ENCODE measurements at places on chromosomes 12 and 14.

DNA sequence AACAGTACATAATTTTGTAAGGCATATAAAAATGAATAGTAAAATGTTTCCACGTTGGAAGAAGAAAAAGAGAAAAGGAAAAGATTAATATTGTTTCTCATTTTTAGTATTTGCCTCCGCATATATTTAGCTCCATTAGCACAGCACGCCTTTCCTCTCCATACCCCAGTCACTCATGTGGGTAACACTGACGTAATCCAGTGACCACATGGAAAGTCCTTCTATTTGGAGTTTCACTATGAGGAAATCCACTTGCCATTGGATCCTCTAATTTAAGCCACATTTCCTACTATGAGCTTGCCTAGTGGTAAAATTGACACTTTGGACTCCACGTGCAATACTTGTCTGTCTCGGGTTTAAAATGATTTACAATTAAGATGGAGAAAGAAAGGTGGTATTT, 5.7 kb upstream of the SLCO1A2 start:
- no peak for DNase-seq

DNA sequence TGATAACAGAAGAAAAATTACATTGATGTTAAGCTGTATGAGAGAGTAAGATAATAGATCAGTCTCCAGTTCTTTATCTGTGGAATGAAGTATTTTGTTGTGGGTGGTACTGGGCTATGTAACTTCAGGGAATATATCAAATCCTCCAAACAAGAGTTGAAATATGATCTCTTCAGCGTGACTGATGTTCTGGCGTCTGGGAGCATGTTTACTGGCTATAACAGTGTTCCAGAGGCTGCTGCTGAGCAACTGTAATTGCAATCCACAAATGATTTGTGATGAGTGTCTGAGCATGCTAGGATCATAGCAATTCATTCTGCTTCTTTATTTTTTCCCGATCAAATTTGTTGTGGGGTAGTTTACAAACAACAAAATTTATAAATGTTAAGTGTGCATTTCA, 18.6 kb upstream of the CCDC198 start:
- DNase-seq: no peak

- DNase-seq: no peak
These were observed 60.4 kb upstream of the FOXN3 start for GRCh38 chr14:89477391-89477790.

GRCh38 chr14:73997108-73997943, 21.8 kb downstream of the ENTPD5 start:
- no peak for DNase-seq

DNA sequence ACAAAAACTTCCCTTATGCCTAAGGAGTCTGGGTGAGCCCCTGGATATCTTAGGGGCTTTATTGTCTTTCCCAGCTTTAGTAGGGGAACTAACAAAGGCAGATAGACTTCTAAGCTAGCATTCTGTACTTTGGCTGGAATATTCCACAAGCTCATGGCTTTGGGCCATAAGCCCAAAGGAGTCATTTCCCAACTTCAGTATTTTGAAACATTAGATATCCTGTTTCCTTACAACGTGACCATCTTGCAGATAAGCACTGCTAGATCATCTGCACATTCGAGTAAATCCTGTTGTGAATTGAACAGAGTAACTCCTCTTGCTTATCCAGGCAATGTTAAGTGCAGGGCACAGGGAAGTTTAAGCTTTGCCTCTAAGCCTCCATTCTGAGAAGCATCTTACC, 70.6 kb upstream of the ACTN1 start:
- no peak for DNase-seq

DNA sequence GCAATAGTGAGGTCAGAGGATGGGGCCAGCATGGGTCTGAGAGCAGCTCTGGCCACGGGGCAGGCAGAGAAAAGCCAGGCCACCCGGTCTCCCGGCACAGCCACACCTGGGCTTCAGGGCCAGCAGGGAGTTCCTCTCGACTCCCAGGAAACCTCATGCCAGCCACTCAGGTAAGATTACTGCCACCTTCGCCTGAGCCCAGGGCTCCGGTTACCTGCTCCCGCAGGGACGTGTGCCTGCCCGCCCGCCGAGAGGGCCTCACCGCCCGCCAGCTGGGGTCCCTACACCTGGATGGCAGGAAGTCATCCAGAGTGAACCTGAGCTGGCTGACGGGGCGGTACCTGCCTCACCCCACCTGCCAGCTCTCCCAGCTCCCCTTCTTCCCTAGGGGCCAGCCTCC, 7.3 kb downstream of the JAG2 start:
- no peak for DNase-seq

GRCh38 chr12:118326991-118327390, 45.7 kb downstream of the TAOK3 start:
- DNase-seq: no peak

DNA sequence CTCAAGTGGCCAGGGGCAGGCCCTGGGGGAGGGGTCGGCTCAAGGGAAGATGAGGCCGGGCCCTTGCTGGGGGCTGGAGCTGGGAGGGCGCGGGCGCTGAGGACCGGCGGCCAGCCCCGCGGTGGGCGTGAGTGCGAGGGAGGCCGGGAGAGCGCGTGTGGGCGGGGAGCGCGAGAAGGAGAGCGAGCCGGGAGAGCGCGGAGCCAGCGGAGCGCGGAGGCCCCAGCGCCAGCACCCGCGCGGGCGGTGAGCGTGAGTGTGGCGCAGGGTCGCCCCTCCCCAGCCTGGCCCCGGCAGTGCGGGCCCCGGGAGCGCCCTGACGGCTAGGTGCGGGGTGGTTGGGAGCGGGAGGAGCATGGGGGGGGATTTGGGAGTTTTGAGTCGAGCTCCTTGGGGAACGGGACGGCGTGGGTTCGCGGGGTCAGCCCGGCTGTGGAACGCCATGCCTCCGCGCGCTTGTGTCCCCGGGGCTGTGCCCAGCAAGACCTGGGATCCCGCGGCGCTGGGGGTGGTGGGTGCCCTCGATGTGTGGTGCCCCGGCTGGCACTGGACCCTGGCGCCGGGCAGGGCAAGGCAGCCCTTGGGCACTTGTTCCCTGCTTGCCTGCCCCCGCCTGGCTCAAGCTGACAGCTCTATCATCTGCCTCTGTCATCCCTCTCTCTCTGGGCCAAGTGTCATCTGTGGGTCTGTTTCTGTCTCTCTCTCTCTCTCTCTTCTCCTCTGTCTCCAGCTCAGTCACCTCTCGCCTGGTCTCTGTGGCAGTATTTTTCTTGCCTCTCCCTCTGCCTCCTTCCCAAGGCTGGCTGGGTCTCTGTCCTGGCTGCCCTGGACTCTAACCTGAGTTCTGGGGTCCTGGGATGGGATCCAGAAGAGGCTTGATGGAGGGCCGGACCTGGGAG, at the start of gene LBHD2:
Gene LBHD2 (plus strand): TSS at position 190 of the 899 bp plus-strand sequence. CDS start 1,803 bp downstream, outside the sequence.
- DNase-seq: no peak

GRCh38 chr12:78795934-78796445, 68.6 kb upstream of the SYT1 start:
- no peak for DNase-seq

GRCh38 chr12:64808110-64808509, 16.3 kb upstream of the TBC1D30 start:
- no peak for DNase-seq

DNA sequence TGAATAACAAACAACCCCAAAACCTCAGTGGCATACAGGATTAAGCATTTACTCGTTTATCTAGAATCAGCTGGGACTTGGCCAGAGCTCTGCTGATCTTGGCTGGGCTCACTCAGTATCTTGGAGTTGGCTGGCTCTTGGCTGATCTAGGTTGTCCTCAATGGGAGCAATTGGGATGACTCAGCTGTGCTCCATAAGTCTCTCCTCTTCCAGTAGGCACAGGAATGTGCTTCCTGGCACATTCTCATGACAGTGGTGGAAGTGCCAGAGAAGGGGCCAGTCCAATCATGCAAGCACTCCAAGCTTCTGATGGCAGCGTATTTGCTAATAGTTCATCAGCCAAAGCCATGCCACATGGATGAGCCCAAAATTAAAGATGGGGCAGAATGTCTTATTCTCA, 41.7 kb upstream of the ANO4 start:
- DNase-seq: no peak

GRCh38 chr14:56202256-56202655, 84.0 kb downstream of the PELI2 start:
- no peak for DNase-seq

DNA sequence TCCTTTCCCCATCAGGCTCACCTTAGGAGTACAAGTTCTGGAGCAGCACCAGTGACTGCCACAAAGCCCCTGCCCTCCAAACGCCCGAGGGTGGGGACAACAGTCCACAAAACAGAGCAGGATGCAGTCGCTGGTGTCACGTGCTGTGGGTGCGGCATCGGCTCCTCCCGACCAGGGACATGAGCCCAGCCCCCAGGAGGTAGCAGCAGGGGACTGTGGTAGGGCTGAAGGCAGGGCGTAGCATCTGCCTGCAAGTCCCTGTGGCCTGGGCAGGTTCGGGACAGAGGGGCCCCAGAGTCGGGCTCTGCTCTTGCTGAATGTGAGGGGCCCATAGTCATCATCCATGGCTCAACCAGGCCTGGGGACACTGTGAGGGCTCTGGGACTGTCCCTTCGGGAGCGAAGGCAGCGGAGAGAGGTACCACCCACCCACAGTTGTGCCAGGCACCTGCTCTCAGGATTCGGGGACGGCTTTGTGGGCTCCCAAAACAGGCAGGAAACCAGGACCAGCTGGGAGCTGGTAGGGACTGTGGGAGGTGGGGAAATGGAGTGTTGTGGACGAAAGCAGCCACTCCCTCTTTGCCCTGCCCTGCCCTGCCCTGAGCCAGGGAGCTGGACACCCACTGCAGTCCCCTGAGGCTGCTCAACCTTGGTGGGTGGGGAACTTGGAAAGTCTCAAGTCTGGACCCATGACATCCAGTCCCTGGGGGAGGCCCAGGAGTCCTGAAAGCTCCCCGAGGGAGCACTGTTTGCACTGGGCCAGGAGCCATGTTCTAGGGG, 30.7 kb downstream of the FBRSL1 start:
- no peak for DNase-seq

GRCh38 chr12:108804271-108804953, 53.0 kb downstream of the SSH1 start:
- no peak for DNase-seq

DNA sequence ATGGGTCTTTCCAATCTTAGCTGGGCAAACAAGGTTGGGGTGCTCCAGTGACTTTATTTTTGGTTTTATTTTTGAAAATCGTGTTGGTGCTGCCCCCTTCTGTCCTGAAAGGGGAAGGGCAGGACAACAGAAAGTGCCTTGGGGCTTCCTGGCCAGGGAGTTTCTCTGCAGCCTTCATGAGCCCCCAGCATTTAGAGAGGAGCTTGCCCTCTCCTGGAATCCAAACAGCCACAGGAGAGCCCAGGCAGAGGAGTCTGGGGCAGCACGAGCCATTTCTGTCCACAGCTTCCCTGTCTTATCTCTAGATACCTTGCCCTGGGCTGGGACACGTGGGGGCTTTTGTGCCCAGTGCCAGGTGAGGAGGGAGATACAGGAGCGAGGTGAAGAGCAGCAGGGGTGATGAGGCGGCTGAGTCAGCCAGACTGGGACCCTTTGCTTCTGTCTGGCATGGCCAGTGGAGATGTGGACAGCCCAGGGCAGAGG, 4.4 kb upstream of the C1RL start:
- no peak for DNase-seq

- no peak for DNase-seq
These were observed 35.5 kb upstream of the OSBPL8 start for GRCh38 chr12:76595056-76595455.

DNA sequence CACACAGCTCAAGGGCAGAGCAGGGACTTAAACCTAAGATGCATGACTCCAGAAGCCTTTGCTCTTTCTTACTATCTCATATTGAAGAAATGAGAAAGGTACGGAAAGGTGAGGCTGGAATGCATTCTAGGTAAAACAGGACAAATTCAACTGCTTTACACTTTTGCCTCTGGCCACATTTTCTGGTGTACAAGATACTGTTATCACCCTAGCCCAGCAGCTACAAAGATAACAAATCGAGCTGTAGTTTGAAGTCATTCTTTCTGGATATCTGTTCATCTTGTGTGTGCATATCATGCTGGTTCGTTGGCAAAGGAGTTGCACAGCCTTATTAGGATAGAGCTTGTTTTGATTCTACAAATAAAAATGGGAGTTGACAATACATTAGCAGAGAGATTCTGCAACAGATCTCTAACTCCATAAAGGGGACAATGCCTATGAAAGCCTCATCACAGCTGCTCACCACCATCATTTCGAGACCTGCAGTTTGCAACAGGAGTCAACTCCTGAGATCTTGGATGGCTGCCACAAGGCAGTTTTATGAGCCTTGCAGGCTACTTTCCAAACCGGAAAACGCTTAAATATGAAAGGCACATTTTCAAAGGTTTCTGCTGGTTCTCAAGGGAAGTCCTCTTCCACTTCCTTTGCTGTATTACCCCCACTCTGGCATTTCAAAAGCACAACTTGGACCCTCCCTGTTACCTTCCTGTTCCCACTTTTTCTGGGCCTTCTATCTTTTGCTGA, 64.9 kb downstream of the STXBP6 start:
- no peak for DNase-seq

Data from HuH-7.5 (cell line).